ENCODE measurements at places on chromosomes 11 and 22.

DNA sequence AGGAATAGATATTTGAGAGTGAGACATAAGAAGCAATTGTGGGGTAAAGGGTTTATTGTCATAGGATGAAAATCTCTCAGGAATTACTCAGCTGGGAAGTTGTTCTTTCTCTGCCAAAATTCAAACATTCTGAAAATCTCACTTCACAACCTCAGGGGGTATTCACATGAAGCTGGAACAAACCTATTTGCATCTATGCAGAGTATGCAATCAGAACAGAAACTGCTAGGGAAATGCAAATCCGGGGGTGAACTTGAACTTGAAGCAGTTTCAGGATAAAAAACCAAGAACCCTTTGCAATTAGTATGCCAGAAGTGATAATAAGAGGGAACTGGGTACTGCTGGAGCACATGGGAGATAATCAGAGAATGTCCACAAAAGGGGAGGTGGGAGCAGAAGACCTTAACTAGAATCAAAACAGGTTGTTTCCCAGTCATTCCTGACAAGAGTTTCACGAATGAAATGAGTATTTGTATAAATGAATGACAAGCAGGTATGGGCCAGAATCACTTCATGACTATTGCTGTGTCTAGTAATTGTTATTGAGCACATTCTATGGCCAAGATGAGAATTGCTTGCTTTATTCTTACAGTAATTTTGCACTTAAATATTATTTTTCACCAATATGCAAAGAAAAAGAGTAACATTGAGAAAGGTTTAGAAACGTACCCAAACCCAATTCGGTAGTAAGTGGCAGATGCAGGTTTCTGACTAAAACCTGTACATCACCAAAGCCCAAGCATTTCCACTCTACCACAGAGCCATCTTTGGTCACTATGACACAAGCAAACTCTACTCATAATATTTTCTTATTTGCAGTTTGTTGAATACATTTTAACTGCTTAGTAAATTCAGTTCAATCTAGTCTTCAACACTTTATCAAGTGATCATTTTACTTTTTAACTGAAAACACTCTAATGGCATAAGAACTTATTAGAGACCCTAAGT is 61.8 kb upstream of the UBASH3B start:
- no peak for DNase-seq

DNA sequence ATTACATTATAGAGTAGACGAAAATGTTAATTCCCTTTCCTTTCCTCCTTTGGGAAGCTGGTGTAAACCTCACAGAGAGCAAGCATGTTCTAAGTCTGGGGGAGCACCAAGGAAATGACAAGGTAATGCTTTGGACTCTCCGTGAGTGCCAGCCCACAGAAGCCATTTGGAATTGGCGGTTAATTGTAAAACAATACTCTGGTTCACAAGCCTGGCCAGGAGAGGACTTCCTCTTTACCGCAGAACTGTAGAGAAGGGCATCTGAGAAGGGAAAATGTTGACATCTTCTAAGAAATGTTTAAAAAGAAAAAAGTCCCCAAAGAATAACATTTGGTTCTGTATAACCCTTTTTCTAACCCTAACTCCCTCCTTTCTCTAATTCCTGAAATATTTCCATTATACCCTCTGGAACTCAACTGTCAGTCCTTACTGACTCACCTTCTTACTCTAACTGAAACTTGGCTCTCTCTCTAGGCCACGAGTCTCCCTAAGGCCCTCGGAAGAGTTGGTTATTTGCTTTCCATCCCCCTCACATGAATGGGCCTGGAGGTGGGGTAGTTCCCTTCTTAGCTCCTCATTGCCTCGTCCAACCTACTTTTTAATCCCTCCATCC is 379.8 kb downstream of the SOX6 start:
- no peak for DNase-seq

- no peak for DNase-seq
Observed at GRCh38 chr11:94694309-94695060, 73.7 kb upstream of the AMOTL1 start.

- DNase-seq, result no peak
Observed at GRCh38 chr11:13249992-13250391, 27.6 kb upstream of the BMAL1 start.

- no peak for DNase-seq
Observed at GRCh38 chr11:64892838-64893193, 14.4 kb upstream of the EHD1 start.

DNA sequence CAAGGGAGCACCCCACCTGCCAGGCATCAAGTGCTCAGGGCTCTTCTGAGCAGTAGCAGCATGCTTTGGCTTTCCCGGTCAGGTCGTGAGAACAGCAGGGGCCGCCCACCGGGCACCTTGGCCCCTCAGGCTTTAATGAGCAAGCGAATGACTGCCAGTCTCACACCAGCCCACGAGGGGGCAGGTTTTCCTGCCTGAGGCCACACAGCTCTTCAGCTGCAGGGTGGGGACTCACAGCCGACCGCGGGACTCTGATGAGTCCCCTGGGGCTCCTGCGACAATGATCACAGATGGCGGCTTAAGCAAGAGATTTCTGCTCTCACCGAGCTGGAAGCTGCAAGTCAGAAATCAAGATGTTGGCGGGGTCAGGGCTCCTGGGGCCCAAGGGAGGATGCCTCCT is 14.3 kb upstream of the FGF19 start:
- DNase-seq, result peak; percentile 22

DNA sequence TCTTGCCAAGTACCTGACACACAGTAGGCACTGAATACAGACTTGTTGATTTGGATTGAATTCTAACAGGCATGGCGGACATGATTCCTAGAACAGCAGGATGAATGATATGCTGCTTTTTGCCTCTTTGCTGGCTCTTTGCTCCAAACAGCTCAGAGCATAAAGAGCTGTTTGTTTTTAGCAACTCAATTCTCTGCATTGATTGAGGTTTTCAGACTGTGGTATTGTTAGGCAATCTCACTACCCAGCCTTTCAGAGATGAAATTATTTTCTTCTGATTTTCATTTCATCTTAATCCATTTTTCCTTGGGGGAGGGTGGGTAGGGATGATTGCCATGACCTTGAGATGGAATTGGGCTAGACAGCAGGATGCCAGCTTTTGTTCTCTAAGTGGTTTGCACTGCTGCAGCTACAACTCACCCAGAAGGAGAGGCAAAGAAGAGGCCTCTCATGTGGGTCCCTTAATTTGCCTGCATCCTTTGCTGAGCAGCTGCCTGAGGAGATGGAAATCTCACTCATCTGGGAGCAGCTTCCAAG is 20.5 kb downstream of the COA4 start:
- DNase-seq, result no peak

- peak; percentile 20 for DNase-seq
Observed at GRCh38 chr22:45163099-45163450, 650 bp upstream of the NUP50 start.

GRCh38 chr11:102749101-102749722 is 24.5 kb upstream of the MMP8 start:
- no peak for DNase-seq

GRCh38 chr11:119992171-119993051 is 145.5 kb downstream of the TRIM29 start:
- DNase-seq, result no peak

DNA sequence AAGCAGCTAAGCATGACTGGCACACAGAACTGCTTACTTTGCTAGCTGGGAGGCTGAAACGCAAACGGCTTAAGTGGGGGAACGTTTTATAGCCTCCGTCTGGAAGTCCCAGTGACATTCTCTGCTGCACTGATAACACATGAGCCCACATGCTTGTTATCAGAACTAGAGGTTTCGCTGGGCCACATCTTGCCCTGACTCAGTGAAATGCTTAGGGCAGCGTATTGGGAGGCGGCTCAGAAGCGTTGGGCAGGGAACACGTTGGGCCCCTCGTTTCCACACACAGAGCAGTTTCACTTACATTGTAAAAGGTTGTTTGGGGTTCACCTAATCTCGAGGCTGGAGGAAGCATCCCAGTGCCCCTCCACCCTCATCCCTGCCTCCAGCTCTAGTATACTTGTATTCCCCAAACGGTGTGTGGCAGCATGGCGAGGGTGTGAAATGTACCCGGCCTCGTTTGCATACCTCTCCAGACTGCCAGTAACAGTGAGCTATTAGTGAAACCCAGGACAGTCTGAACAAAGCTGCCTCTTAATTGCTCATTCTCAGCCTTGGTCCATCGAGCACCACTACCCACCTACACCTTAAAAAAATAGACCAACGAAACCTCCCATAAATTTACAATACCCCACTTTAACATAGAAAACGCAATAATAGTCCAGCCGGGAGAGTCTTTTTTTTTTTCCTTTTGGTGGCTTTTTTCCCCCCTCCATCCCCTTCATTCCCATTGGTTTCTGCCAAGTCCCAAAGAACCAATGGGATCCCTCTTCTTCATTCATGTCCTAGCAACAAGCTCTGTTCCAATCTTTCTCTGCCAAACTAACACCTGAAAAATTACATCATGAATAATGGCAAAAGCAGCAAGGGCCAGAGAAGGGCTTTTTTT is 218.8 kb upstream of the SORL1-AS1 start:
- peak; percentile 60 for DNase-seq

GRCh38 chr11:78782725-78783124 is 208.1 kb upstream of the NARS2 start:
- DNase-seq, result no peak

DNA sequence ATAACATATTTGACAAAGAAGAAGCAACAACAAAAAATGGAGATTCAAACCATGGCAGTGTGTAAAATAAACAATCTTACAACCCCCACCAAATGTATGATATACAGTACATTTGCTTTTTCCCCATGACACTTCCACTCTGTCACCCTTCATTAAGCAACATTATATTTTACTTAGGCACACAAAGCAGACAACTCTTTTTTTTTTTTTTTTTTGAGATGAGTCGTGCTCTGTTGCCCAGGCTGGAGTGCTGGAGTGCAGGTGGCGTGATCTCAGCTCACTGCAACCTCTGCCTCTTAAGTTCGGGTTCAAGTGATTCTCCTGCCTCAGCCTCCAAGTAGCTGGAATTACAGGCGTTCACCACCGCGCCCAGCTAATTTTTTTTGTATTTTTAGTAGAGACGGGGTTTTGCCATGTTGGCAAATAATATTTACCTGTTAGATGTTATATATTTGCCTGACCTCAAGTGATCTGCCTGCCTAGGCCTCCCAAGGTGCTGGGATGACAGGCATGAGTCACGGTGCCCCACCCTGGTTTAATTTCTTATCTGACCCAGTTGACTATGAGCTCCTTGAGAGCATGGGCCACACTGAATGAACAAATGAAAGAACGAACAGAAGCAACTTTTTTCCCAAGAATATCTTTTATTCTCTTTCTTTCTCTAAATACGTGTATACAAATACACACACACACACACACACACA is 5.5 kb upstream of the PCF11 start:
- no peak for DNase-seq

DNA sequence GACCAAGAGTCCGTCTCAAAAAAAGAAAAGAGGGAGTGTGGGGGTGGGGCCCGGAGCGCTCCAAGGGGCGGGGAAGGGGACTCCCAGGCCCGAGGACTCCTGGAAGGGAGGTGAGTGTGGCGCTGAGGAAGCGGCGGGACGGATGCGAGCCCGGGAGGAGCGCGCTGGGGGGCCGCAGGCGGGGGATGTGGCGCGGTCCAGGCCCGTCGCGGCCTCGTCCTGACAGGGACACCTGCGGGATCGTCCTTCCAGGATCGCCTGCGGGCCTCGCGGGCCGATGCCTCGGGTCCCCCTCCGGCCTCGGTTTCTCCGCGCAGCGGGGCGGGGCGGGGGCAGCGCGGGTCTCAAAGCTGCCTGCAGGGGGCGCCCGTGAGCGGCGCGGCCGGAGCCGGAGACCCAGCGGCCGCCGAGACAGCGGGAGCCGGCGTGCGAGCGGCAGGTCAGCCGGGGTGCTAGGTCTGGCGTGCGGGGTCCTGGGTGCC is 3.8 kb upstream of the ADORA2A start:
- DNase-seq, result peak; percentile 20

- no peak for DNase-seq
Observed at GRCh38 chr11:119892311-119892808, 163.4 kb upstream of the NECTIN1 start.

DNA sequence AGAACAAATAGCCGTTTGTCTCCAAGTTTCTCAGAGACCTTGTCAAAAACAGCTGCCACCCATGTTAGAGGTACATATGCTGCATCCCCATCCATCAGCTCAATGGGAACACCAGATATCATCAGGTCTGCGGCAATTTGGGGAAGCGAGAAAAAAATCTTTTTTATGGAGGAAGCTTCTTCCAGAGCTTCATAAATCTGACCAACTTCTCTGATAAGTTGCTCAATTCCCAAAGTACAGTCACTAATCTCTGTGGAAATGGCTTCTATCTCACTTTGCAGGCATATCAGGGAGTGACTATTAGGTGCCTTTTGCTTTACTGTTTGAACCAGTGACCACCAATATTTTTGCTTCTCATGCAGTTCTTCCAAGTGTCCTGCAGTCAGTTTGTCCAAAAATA is 34.3 kb upstream of the MRPL17 start:
- no peak for DNase-seq

DNA sequence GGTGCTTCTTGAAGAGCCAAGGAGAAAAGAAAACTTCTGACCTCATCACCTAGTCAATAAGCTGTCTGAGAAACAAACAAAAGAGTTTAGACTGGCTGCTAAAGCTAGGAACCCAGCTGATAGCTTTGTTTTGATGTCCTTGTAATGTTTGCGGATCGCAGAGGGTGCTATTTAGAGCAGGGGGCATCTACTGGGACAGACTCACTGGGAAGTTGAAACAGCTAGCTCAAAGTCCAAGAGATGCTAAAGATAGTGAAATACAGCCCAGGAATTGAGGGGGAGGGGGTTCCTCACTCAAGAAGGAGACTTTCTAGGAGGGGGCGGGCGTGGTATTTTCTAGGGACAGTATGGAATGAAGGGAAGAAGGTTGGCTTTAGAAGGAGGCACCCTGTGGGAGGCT is 18.9 kb downstream of the ZBTB16 start:
- no peak for DNase-seq

- no peak for DNase-seq
Observed at GRCh38 chr22:35135165-35135564, 69.2 kb downstream of the ISX start.

DNA sequence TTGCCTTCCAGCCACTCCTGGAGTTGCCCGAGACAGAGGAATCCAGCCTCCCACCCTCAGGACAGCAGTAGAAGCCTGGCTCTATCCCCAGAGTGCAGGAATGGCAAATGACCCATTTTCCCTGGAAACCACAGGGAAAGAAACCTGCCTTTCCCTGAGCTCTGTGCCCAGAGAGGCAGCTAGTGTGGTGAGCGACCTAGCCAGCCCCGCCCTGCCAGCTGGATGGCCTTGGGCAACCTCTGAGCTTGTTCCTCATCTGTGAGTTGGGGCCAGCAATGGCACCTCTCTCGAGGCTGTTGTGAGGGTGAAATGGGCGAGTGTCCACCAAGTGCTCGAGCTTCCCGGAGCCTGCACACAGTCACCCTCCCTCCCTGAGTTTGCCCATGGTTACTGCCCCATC is 3.7 kb downstream of the OMP start:
- DNase-seq, result peak; percentile 69

- no peak for DNase-seq
Observed at GRCh38 chr11:8055836-8056526, 25.0 kb upstream of the TUB start.

DNA sequence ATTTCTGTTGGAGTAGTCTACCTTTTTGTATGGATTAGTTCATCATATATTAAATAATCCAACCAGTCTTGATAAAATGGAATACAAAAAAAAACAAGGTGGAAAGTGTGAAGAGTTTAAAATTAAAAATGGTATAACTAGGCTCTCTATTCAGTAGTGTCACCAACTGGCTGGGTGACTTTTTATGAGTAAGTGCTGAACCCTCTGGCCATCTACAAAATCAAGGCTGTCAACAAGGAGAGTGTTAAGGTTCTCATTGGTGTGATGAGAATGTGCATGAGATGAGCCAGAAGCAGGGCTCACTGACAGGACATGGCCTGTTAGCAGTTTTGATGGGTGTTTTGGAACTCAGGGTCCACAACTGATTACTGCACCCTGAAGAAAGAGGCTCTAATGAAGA is 343.2 kb downstream of the AASDHPPT start:
- no peak for DNase-seq

Data from NCI-H446 (cell line).